ENCODE measurements at places on chromosomes 5 and 9.

DNA sequence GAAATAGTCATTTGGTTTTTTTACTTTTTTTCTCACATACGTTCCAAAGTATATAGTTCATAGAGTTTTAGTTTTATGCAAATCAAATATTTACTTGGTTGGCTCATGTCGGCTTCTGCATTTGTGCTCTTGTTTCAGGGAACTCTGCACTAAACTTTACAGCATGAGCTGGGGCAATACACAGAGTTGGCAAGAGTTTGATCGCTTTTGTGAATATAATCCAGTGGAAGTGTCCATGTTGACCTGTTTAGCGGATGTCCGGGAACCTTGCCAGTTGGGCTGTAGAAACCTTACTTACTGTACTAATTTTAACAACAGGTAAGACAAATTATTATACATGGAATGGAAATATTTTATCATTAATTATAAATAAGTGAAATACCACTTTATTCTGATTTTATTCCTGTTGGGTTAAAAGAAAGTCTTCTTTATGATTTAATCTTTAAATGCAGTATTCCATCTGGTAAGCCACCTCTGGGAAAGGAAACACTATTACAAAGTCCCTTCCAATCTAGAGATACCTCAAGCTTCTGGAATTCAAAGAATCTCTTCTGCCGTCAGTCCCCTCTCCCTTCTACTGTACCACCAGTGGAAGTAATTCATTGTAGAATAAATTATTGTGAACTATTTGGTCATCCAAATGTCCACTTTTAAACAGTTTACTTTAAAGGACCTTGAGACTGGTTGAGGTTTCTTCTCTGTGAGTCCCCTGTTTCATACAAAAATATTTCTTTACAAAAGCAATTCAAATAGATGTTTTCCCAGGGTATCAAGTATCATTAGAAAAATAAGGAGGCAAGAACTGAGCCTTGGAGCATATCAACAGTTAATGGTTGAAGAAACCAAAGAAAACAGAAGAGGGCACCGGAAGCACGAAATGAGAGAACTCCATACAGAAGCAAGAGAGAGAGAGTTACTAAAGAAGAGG lies 45.2 kb upstream of the GLIPR2 start:
- DNase-seq: no peak

GRCh38 chr9:27939186-27939585 lies 365.9 kb upstream of the C9orf72 start:
- no peak for DNase-seq

DNA sequence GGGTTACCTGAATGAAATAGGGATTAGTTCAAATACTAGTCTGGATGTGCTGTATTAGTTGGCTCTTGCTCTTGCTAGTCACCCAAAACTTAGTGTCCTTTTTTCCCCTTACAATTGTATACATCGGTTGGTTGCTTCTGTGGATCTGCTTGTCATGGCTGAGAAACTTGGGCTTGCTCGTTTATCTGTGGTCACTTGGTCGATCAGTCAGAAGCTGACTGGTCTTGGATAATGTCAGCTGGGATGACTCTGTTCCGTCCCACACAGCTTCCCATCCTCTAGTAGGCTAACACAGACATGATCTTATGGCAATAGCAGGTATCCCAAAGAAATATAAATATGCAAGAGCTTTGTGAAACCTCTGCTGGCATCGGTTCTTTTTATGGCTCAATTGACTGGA lies 807.4 kb downstream of the MAT2B start:
- DNase-seq: no peak

DNA sequence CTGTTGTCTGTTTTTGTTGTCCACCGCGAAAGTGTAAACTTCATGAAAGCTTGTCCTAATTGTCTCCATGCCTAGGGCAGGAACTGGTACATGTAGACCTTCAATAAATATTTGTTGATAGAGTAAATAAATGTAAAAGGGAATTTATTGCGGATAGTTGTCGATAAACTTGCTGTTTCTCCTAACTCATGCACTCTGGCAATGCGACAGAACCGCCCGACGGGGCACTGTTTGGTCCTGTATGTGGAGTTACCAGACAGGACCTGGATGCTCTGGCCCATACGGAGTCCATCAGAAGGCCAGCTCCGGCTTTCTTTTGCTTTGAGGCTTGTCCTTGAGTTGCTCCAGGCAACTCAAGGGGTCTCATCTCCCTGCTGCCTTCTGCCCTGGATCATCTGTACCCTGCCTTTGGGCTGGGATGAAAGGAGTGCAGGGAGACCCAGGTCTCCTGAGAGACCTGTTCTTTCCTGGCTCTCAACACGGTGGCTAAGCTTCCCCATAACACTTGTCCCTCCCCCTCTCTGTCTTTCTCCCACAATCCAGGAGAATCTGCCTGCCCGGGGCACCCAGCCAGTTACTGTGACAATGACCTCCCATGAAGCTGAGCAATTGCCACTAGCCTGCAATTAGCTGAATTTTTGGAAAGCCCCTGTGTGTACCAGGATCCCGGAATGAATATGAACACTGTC lies 149.5 kb upstream of the PTCH1 start:
- DNase-seq: no peak

- DNase-seq: no peak
Observed at GRCh38 chr5:17680737-17681136, 46.5 kb downstream of the TAF11L14 start.

GRCh38 chr5:22352493-22352892 lies 500.7 kb downstream of the CDH12 start:
- no peak for DNase-seq

DNA sequence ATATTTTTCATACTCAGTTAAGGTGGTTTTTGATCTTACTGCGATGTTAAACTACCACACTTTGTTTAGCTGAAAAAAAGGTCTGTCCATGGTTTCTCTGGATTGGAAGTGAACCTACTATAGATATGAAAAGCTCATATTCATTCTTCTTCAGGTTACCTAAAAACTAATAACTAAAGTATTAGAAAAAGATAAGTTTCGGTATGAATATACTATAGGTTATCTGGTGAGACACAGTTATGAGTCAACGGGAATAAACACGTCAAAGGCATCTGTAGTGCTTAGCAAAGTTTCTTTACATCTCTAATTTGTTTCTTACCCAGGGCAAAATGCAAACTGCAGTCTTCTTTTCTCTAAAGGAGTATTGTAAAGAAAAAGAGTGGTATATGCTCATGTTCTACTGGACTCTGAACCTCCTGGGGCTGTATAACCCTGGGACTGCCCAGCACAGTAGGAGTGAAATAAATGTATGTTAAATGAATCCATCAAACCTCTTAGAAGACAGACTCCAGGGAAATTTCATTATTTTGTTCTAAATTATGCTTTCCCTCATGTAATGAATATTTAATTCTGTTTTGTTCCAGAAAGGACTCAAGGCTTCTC lies 521.9 kb downstream of the PDE4D start:
- no peak for DNase-seq

DNA sequence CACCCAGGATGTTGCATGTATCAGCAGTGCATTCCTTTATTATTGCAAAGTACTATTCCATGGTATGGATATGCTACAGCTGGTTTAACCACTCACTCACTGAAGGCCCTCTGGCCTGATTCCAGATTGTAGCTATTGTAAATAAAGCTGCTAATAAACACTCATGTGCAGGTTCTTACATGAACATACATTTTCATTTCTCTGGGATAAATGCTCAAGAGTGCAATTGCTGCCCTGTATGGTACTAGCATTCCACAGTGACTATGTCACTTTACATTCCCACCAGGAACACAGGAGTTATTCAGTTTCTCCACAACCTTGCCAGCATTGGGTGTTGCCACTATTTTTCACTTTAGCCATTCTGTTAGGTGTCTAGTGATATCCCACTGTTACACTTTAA lies 267.6 kb downstream of the SPOCK1 start:
- DNase-seq: no peak

DNA sequence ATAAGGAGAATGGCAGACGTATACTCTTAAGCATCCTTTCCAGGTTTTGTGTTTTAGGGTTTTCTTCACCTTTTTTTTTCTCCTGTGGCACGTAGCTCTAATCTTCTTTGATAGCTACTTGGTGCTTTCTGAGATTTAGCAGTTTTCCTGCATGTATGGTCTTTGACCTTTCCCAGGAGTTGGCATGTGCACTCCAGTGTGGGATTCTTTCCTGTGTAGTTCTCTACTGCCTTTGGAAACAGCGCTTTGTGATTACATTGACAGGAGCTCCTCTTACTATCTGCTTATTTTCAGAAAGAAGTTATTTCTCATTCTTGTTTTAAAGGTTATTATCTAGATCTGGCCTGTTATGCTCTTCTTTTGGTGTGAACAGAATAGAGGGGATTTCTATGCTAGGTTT lies 65.5 kb downstream of the UNC13B start:
- DNase-seq: no peak

- no peak for DNase-seq
Observed at GRCh38 chr5:120960510-120960909, 496.4 kb downstream of the PRR16 start.

GRCh38 chr9:30661925-30662324 lies 1722.5 kb upstream of the ACO1 start:
- no peak for DNase-seq

GRCh38 chr9:16613051-16613450 lies 257.4 kb downstream of the BNC2 start:
- no peak for DNase-seq

GRCh38 chr5:151598549-151598948 lies 7.4 kb upstream of the FAT2 start:
- no peak for DNase-seq

- DNase-seq: no peak
Observed at GRCh38 chr5:158398360-158399201, 539.6 kb upstream of the CLINT1 start.

DNA sequence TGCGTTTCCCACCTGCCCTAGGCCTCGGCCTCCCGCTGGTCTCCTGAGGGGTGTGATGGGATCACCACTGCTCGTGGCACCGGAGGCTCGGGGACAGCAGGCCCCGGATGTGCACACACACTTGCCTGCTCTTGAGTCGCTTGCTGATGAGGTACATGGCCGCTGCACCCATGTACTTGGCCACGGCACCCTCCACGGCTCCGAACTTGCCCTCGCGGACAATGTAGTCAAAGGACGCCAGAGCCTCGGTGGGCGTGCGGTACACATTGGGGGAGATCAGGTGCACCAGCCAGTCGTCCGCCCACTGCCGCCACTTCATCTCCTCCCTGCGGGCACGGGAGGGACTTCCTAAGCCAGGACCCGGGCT lies 4.7 kb downstream of the PTGES2 start:
- no peak for DNase-seq

GRCh38 chr5:16791904-16792597 lies 144.0 kb downstream of the MYO10 start:
- no peak for DNase-seq

- peak; percentile 50 for DNase-seq
Observed at GRCh38 chr5:140821375-140822280, at the start of gene PCDHA5. PCDHA5 (plus strand) TSS chr5:140821613.

GRCh38 chr9:131018621-131019020 lies 9.6 kb downstream of the LAMC3 start:
- peak; percentile 79 for DNase-seq

- no peak for DNase-seq
Observed at GRCh38 chr5:58828258-58828657, 245.4 kb downstream of the RAB3C start.

GRCh38 chr5:41369799-41370198 lies 140.6 kb downstream of the PLCXD3 start:
- DNase-seq: no peak

DNA sequence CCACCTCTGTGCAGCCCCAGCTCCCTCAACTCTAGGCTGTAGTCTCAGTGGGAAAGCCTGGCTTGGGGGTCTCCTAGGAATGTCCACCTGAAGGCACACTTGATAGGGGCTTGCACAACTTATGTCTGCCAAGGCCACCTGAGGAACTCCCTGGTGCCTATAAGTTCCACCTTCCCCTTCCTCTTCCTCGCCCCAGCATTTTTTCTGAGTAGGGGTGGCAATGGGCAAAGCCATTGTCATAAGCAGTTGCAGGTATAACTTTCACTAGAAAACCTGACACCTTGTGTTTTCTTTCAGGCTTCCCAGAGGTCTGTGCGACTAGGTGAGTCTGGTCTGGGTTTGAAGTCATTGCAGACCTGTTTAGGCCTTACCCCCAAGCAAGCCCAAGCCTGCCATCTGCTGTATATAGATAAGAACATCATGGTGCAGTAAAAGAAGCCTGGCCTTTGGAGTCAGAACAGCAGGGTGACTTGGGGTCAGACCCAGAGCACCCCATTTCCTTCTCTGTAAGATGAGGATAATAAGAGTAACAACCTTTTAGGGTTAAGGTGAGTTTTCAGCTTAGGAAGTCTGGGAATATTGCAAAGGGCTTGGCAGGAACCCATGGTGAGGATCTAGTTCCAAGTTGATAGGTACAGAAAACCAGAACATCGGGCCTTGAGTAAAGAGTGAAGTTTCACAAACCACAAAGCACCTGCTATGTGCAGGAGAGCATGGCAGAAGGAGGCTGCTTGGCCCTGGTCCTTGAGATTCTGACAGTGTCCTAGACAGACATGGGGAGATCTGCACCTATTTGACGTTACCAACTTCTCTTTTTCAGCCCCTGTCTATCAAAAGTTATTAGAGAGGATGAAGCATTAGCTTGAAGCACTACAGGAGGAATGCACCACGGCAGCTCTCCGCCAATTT lies 33.8 kb downstream of the TGFBI start:
- DNase-seq: peak; percentile 70

GRCh38 chr9:114779352-114779845 lies 26.4 kb downstream of the TNFSF15 start:
- DNase-seq: no peak

DNA sequence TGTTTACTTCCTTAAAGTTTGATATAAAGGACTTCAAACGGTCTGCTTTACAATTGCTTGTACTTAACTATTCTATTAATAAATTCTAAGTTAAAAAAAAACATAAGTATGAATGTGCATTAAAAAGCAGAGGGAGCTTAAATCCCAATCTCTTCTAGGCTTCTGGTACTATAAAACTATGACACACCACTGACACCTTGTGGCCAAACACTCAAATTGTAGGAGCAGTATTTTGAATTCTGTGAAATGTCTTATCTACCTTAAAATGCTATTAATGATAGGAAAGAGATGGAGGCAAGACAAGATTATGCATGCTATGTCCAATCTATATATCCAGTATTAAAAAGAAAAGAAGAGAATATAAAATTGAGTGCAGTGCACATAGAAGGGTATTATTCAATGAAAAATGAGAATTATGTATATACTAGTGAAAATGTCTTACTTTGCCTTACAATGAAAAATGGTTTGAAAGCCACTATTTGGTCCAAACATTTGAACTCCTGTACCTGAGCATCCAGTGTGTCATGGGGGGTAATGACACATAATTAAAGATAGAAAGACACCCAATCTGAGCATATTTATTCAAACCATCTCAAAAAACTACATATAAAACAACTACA lies 87.6 kb downstream of the ERP44 start:
- DNase-seq: peak; percentile 60

DNA sequence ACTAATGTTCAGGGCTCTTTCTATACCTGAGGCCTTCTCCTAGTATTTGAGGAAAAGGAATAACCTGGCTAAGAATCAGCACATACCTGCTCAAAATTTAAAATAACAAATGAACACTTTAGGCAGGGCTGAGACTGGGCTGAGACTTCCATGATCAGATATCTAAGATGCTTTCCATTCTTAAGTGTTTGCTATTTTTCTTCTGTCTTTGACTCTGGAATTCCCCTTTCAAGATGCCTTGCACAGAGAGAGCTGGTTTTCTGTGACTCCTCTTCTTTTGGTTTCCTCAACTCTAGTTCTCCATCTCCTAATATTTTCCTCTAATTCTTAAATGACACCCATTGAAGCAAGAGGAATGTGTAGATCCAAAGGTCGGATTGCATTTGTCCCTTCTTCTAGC lies 61.1 kb downstream of the DPYSL3 start:
- DNase-seq: no peak

- DNase-seq: no peak
Observed at GRCh38 chr5:148923023-148923422, 96.6 kb downstream of the ADRB2 start.

Data from endodermal cell (in vitro differentiated cells).